WTC11 (cell line): ENCODE measurements at places on chromosomes 1 and 21.
A peak's percentile ranks its signal among the peaks of the same experiment; 100 is the strongest.

- no peak for DNase-seq
Measured at GRCh38 chr1:199394856-199395255, 632.7 kb upstream of the NR5A2 start.

GRCh38 chr1:178541829-178542553 is 29.1 kb downstream of the TEX35 start:
- peak; percentile 45 for DNase-seq

DNA sequence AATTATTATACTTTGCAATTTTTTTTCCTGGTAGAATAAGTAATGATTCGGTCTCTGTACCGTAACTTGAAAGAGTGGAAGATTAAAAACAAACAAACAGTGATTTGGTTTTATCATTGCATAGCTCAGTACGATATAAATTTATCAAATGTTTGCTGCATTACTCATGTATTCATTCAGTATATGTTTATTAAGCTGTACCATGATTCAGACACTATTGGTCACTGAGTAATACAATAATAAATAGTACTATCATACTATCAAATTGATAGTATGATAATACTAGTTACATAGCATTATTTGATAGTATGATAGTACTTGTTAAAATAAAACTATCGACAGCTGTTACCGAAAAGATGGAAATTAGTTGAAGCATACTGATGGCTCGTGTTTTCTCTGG is 12.1 kb downstream of the CENPF start:
- no peak for DNase-seq

GRCh38 chr1:240619906-240620621 is 8.1 kb upstream of the GREM2 start:
- no peak for DNase-seq

- peak; percentile 34 for DNase-seq
Measured at GRCh38 chr1:168319691-168320090, 39.0 kb downstream of the TBX19 start.

DNA sequence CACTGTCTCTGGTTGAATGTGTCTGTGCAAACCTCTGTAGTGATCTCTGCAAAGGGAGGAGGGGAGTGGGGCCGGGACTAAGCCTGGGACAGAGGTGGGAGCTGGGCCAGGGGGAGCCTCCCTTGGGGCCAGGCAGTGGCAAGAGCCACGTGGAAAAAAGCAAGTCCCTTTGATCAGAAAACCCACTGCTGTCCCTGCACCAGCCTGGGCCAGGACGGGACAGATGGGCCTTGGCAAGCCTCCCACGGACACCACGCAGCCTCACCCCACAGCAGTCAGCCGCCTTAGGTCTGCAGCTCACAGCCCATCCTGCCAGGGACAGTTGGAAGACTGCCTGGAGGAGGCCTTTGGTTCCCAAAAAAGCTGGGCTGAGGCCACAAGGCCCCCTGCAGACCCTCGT is 11.7 kb upstream of the TRAPPC10 start:
- no peak for DNase-seq

DNA sequence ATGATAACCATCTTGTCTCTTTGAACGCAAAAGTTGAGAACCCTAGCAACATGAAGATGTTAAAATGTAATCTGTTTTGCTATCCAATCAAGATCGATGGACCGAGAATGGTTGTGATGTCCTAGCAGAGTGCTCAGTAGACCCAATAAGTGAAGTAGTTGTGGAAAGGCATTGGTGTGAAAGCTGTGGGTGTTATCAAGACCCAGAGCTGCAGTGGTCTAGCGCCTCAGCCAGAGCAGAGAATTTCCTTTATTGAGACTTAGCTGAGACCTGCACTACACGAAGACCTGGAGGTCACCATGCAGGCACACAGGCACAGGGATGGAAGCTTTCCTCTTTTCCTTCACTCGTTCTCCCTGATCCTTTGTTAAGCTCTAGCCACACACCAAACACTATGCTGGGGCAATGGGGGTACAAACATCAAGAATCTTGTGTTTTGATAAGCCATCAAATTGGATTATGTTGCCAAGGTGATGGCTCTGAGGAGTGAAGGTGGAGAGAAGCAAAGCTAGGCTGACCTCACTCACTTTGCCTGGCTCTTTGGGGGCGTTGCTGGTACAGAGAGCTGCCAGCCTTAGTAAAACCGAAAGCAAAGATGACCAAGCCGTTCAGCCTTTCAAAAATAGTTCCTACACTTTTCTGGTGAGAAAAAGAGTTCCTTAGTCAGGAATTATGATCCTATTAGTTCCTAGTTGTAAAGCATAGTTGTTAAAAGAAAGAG is 24.1 kb downstream of the METTL13 start:
- DNase-seq: no peak

- DNase-seq: no peak
Measured at GRCh38 chr1:151393583-151393982, 5.8 kb upstream of the PSMB4 start.

DNA sequence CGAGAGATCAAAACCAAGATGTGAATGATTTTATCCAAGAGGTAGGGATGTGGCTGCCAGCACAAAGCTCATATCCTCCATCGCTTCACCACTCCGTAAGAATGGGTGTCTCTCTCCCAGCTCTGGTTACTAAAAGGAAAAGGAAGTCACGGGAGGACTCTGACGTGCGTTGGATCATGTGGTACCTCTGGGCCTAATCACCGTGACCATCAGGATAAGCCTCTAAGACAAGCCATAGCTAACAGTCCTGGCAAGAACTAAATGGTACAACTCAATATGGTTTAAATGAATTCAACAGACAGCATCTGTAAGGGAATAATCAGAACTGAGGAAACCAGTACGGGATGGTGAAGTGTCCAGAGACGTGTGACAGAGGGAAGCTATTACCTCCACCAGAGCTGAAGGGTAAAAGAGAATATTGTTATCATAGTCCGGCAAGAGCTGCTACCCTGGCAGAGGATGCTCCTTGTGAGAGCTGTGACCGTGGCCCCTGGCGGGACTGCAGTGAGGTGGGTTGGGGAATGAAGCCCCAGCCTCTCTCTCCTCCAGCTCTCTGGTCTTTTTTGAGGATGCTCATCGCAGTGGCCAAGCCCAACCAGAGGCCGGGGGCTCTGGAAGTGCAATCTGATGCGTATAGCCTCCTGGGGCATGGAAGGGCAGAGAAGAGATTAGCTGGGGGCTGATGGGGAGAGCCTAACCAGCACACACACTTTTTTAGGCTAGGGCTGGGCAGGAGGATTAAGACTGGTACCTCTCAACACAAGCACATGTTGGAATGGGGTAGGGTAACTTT is 54.2 kb downstream of the KIAA1614 start:
- no peak for DNase-seq

DNA sequence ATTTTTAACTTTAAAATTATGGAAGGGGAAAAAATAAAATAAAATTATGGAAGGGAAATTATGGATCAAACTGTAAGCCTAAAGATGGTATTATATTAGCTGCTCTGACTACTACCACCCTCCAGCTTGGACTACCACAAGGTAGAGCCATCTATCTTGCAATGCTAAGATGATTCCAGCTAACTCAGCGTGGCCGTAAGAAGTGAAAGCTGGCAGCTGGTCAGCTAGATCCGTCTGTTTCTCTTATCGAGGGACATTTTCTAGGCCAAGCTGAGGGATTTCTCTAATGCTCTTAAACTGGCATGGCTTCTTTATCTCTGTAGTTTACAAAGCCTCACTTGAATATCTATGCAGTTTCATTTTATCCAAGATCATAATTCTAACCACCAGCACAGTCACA is 31.5 kb downstream of the LYST start:
- DNase-seq: no peak

GRCh38 chr1:109777980-109778625 is 14.4 kb upstream of the EPS8L3 start:
- DNase-seq: peak; percentile 6

DNA sequence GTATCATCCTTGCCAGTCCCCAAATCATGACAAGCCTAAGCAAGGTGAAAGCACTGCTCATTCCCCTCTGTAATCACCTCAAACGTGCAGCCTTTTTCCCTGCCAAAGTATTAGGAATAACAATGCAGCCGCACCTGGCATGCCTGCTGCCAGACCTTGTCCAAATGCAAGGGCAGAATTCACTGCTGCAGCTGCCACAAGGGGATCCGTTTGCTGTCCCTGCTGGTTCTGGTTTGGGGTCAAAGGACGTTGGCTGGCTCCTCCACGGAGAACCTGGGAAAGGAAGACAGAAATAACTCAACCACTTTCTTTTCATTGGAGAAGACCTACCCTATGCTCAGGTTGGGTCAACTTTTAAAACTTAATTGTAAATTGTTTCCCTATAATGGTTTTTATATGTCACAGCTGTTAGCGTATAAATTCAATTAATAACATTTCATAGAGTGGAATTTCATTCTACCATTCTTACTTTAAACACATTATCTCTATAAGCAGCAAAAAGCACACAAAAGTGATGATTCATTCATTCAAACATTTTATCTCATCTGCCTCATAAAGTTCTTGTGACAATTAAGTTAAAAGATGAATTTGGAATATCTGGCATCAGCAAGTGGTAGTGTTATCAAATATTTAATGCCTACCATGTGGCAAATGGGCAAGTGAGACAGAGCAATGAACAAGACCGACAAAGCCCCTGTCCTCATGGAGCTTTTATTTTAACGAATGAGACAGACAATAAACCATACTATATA is 59.8 kb upstream of the SDC3 start:
- no peak for DNase-seq

GRCh38 chr1:99992760-99993467 is 23.1 kb downstream of the SLC35A3 start:
- DNase-seq: no peak

- no peak for DNase-seq
Measured at GRCh38 chr1:173191011-173191705, 16.0 kb downstream of the TNFSF4 start.

- peak; percentile 27 for DNase-seq
Measured at GRCh38 chr1:147079400-147080005, 92.8 kb downstream of the PRKAB2 start.

DNA sequence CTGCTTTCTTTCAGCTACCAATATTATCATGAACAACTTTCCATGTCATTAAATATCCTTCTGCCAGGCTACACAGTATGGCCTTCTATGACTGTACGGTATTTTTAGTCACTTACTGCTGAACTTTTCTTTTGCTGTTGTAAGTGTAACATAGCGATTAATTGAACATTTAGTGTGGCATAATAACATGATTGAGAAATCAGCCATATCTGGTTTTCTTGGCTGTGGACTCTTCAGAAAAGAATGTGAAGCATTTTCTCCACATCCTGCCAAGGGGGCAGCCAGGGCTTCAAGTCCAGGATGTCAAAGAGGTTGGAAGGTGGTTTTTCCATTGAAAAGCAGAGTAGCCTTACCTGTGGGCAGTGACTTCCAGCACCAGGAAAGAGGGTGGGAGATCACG is 8.8 kb upstream of the AHCYL1 start:
- DNase-seq: no peak

- no peak for DNase-seq
Measured at GRCh38 chr1:117638759-117639158, 32.9 kb downstream of the TENT5C start.

GRCh38 chr1:221667504-221667903 is 74.4 kb downstream of the DUSP10 start:
- no peak for DNase-seq

DNA sequence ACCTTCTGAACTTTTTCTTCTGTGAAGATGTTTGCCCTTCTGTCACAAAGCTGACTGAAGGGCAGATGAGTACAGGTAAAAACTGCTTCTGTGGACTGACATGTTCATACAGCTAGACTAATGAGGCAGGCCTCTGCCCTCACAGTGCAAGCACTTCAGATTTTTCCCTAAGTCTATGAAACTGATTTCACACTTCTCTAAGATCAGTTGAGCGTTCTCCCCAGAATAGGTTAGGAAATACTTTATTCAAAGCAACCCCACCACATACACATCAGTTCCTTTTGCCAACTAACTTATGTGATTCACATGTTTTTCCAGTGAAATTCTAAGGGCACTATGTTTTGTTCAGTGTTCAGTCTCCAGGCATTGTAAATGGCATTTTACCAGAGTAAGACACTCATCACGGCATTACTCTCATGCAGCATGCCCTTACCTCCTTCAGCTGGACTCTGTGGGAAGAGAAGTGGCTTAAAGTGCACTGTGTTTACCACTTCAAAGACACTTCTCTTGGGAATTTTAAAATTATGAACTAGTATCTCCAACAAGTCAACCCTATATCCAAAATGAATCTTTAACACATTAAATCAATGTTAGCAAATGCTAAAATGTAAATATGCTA is 5.4 kb upstream of the PSMG1 start:
- no peak for DNase-seq

- peak; percentile 79 for DNase-seq
Measured at GRCh38 chr21:45981151-45982091, at the start of gene COL6A1. Gene COL6A1, plus strand, starts transcription at chr21:45981770. Its CDS starts 81 bp downstream, at chr21:45981851.

DNA sequence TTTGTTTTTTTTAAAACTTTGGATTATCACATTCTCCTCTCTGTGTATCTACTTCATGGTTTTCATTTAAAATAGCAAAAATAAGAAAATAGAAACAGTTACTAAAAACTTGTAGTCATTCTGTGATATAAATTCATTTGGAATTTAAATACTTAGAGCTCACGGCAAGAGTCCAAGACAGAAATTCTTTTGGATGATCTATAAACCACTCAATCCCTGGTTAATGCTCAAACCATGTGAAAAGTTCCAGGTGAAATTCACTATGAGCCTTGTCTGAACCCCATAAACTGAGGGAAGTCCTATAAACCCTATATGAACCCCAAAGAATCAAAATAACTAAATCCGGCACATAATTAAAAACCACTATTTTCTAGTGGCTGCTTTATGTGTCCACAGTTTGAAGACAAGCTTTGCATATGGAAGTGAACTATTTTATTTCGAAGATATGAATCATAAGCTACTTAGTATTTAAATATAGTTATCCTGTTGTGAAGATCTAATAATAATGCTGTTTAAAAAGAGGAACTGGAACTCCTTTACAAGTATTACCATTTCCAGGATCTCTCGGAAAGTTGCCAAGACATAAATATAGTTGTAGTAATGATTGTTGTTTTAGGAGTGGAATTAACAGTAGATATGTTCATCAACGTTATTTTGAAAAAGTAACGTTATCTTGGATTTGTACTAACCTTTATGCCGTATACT is 163.5 kb downstream of the NFIA start:
- DNase-seq: no peak

DNA sequence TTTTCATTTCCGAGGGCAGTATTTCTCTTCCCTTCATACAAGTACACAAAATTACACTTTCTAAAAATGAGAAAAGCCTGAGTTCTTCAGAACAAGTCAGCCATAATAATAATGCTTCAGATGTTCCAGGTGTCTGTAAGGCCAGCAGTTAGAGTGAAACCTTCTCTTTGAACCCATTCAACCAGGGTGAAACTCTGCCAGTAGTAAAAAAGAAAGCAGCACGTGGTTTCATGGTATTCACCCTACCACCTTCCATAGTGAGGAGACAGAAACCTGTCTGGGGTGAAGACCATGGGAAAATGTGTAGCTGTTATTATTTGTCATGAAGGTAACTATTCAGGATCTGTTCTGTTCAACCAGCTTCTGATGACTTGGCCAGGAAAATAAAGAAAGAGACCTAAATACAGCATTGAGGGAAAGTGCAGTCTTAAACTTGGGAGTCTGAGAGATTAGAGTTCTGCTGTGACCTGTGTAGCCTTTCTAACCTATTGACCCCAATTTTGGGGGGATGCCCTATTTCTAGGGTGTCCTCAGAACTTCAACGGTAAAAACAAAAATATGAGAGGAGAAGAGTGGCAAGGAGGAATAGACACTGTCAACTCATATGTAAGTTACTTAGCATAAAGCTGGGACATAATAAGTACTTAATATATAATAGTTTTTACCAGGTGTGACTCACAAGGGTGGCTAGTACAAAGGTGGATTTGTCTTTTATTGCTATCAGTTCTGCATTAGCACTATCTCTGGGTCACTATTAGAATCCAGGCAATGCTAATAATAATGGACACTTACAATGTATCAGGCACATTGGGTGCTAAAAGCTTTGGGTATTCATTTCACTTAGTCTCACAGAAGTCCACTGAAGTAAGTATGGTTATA is 70.0 kb upstream of the TNFSF4 start:
- DNase-seq: no peak
